Activated CD8-positive, alpha-beta memory T cell treated with anti-CD3 and anti-CD28 coated beads, Interleukin-2, amount 50 U/mL, for 4 hours (primary cell): ENCODE measurements at places on chromosomes 2 and 18.

GRCh38 chr2:95669441-95669991 lies 77.7 kb downstream of the TRIM43 start:
- no peak for DNase-seq

- no peak for DNase-seq
Measured at GRCh38 chr2:169077674-169078240, 8.4 kb downstream of the DHRS9 start.

DNA sequence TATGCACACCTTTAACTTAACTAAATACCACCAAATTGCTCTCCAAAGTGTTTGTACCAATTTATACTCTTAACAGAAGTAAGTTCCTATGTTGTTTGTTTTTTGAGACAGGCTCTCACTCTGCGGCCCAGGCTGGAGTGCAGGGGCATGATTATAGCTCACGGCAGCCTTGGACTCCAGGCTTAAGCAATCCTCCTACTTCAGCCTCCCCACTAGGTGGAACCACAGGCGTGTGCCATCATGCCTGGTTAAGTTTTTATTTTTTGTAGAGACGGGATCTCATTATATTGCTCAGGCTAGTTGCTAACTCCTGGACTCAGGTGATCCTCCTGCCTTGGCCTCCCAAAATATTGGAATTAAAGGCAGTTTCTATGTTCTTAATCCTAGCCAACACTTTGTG lies 13.1 kb upstream of the NAB1 start:
- DNase-seq: peak; percentile 21

DNA sequence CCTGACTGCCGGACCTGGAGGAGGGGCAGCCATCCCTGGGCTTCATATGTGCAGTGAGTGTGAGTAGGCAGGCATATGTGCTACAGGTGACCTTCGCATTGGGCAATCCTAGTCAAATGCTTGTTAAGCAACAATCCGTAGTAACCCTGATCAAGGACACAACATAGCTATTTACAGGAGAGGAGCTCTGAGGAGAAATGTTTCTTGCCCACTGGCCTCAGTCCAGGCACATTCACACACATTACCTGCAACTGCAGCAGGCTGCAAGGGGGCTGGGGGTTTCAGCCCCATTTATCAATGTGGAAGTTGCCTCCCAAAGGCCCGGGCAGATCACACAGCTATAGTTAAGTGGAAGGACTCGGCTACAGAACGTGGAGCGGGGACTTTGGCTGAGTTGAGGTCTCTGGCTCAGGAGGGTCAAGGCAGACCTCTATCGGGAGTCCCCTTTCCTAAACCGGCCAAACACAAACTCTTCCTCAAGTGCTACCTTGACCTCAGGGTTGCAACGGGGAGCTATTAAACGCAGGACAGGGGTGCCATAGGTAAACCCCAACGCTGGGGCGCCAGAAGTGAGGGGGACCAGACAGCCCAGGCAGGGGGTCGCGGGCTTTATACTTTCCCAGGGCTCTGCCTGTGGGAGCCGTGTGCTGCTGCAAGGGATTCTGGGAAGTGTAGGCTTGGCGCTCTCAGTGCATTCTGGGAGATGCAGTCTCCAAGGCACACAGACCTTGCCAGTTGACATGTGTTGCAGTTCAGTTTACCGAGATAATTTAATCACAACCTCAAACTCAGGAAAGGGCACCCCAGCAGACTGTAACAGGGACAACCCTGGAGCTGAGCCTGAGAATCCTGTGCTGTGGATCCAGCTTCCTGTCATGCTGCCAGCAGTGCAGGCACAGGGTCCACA lies 9.4 kb downstream of the KHK start:
- no peak for DNase-seq

DNA sequence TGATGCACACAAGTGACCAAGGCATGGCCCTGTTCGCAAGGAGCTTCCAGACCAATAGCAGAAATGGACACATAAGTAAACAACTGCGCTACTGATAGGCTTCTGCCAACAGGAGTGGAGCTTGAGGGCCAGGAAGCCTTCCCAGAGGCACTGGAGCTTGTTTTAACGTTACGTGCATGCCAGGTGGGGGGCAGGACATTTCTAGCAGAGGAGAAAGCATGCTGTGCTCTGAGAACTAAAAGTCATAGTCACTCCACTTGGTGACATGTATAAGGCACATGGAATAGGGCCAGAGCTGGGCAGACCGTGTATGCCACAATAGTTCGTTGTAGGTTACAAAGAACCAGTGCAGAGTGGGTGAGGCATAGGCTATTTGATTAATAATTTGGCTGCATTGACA lies 184.2 kb downstream of the NEDD4L start:
- DNase-seq: no peak

- DNase-seq: peak; percentile 50
Measured at GRCh38 chr2:25251422-25252273, 83.3 kb upstream of the POMC start.
